ENCODE measurements at places on chromosomes 11 and 22.
A peak's percentile ranks its signal among the peaks of the same experiment; 100 is the strongest.

DNA sequence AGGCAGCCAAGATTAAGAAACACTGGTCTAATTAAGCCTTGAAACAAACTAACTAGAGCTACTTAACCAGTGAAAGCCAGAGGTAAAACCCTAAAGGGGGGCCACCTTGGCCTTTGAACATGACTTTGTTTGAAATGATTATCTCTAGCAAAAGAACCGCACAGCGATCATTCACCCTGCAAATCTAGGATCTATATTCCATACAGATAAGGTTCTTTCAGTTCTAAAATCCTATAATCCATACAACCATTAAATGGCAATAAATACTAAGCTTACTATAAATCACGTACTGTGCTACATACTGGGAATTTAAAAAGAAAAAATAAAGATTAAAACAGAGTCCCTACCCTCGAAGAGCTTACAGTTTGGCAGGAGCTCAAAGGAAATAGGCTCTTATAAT is 40.6 kb downstream of the RBFOX2 start:
- DNase-seq, result no peak

DNA sequence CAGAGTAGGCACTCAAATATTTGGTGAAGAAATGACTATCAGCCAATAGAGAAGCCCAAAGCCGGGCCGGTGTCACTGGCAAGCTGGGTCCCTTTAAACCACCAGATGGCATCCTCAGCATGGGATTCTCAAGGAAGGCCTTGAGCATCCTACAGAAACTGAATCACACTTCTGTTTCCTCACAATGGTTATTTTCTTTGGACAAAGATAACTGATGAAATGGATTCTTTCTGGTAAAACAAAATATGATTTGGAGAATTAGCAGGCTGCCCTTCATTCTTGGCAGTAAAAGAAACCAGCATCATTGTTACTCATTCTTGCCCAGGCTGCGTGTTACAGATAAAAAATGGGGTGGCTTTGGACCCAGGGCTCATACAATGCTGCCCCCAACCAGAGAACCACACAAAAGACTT is 30.3 kb upstream of the ASPHD2 start:
- DNase-seq, result peak; percentile 31

- DNase-seq, result no peak
Observed at GRCh38 chr11:75014129-75014528, 25.4 kb downstream of the NEU3 start.

DNA sequence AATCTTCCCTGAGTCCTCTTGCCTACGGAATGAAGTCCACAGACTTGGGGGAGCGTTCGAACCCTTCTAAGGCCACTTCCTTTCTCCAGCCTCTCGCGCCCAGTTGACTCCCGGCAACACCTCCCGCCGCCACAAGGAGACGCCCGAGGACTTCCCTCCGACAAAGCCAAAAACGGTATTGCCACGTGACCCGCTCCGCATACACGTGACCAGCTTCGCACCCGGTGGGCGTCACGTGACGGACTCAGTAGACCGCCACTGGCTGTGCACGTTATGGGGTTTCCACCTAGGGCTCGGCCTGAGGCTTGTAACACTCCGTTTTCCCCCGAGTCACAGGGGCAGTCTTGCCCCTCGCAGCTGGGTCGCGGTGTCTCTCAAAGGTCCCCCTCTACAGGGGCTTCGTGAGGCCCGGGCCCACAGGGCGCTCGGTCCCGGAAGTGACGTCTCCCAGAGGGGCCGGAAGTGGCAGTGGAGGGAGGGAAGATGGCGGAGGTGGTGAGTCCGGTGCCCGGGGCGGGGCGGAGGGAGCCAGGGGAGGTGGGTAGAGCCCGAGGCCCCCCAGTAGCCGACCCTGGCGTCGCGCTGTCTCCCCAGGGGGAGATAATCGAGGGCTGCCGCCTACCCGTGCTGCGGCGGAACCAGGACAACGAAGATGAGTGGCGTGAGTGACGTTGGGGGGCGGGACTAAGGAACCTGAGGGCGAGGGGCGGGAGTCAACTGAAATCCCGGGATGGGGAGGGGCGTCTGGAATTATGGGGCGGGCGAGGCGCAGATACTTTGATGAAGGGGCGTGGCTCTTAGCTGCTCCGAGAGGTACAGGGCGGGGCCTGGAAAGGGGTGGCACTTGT is at the start of gene KAT5:
KAT5 (plus strand) TSS at position 468 of the 848 bp plus-strand sequence; CDS start at position 484, 16 bp downstream.
- DNase-seq, result peak; percentile 96

GRCh38 chr11:96075532-96075959 is 151.6 kb upstream of the MTMR2 start:
- DNase-seq, result no peak

DNA sequence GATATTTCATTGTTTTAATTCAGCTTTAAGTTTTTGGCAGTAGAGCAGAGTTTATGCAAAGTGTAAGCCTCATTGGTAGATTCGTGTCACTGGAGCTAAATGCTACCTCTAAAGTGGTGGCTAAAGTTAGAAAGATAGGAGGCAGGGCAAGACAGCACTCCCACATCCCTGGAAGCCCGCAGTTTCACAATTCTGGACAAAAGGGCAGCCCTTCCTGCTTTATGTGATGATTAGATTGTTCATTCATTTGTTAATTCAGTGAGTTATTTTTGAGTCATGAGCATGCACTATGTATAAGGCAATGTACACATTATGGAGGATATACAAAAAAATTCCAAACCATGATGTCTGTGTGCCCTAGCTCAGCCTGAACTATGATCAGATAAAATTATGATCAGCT is 52.1 kb upstream of the EIF3M start:
- no peak for DNase-seq

GRCh38 chr11:61124574-61125309 is 22.5 kb downstream of the CD5 start:
- DNase-seq, result no peak

DNA sequence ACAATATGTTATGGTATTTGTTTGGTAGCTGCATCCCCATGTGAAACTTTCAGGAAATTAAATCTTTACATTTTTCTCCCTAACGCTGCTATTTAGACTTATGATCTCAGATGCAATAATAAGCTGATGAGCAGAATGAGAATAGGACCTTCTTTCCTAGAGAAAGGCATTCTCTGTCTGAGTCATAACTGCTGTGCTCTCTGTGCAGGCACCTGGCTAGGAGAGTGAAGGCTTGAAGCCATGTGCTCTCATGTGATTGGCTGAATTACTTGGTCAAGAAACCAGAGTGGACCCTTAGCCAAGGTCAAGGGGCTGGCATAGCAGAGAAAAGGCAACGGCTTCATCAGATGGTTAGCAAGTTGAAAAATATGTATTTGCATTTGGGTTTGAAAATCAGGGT is 185.0 kb downstream of the ADAMTS15 start:
- no peak for DNase-seq

GRCh38 chr11:74730571-74731260 is 510 bp downstream of the CHRDL2 start:
- no peak for DNase-seq

GRCh38 chr11:34492806-34493414 is 20.7 kb downstream of the ELF5 start:
- DNase-seq, result peak; percentile 13

- DNase-seq, result no peak
Observed at GRCh38 chr11:33280411-33280810, 23.2 kb downstream of the HIPK3 start.

GRCh38 chr11:110778343-110778742 is 66.1 kb upstream of the ARHGAP20 start:
- DNase-seq, result no peak

GRCh38 chr11:114845766-114846415 is 167.6 kb downstream of the NXPE2 start:
- no peak for DNase-seq

GRCh38 chr11:7436657-7437056 is 48.6 kb upstream of the OLFML1 start:
- peak; percentile 24 for DNase-seq

- no peak for DNase-seq
Observed at GRCh38 chr11:75760710-75761493, 7.7 kb upstream of the DGAT2 start.

GRCh38 chr11:134592391-134592990 is 180.4 kb upstream of the B3GAT1 start:
- peak; percentile 27 for DNase-seq

DNA sequence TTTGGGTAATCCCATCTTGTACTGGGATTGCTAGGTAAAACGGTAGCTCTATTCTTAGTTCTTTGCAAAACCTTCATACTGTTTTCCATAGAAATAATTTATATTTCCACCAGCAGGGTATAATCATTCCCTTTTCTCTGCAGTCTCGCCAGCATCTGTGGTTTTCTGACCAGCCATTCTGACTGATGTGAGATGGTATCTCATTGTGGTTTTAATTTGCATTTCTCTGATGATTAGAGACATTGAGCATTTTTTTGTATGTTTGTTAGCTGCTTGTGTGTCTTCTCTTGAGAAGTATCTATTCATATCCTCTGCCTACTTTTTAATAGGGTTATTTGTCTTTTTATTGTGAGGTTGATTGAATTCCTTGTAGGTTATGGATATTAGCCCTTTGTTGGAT is 220.9 kb downstream of the PGR start:
- no peak for DNase-seq

DNA sequence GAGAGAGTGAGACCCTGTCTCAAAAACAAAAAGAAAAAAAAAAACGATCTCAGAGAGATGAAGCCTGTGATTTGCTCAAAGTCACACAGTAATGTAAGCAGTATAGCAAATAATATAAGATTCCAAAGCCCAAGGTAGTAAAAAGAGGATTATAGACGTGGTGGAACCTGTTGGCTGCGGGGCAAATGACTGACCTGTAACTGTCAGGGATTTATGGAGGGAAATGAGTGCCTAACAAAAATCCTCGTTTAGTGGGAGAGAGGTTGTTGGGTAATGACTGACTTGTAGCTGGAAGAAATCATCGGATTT is 723 bp upstream of the CLP1 start:
- DNase-seq, result no peak

DNA sequence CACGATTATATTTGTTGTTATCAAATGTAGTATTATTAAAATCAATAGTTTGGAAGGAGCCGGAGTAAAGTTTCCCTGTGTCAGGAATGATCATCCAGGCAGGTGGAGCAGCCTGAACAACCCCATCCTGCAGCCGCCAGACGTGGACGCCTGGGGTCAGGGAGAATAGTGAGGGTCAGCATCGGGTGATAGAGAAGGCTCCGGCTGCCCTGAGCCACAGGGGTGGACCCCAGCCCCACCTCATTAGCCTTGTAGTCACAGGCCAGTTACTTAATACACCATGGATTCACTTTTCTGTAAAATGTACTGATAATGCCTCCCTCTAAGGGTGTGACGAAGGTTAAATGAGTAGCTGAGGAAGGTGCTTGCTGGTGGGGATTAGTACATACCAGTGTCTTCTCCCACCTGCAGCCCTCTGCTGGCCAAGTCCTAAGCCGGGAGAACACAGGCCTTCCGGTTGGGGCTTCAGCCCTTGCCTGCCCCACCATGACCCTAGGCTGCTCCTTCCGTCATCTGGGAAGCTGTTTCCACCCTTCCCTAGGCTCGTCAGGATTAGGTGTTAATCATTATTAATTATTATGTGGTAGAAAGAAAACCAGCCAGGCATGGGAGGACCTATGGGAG is 14.9 kb downstream of the TMEM121B start:
- no peak for DNase-seq

DNA sequence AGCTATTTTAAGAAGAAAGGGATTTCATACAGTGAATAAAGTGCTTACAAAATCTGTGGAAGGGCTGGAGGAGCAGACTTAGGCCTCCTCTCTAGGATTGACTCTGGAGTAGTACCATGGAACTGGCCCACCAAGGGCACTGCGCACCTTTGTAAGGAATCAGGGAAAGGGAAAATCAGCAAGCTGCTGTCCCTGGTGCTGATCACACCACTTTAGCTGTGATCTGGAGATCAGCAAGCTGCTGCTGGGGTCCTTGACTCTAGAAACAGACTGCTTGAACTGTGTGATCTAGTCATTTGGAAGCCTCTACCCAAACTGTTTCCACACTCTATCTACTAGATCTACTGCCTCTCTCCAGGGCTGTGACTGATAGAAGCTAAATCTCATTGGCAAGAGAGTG is 18.4 kb upstream of the TECTA start:
- no peak for DNase-seq

DNA sequence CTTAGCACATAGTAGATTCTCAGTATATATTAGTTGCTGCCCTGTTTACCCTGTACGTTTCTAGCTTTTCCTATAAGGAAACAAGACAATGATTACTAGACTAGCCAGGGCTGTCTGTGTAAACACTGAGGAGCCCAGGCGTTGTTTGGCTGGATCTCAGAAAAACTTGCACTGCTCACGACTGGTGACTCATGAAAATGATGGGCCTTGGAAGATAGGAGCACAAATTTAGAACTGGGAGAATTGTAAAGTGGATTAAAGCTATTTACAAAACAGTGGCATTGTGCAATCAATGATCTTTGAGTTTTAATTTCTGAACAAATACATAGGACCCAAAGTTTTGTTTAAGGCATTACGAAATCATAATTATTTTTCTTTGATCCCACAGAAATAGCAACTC is 276.9 kb downstream of the FAM76B start:
- DNase-seq, result no peak

GRCh38 chr11:123173040-123173855 is 21.8 kb downstream of the CLMP start:
- no peak for DNase-seq

GRCh38 chr22:21712751-21713427 is 22.7 kb downstream of the YPEL1 start:
- peak; percentile 49 for DNase-seq

DNA sequence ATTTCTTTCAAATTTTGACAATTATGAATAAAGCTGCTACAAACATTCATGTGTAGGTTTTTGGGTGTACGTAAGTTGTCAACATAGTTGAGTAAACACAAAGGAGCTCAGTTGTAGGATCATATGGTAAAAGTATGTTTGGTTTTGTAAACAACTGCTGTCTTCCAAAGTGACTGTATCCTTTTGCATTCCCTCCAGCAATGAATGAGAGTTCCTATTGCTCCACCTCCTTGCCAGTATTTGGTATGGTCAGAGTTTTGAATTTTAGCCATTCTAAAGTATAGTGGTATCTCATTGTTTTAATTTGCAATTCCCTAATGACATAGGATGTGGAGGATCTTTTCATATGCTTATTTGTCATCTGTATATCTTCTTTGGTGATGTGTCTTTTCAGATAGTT is 28.0 kb upstream of the PHOX2A start:
- DNase-seq, result no peak

- DNase-seq, result peak; percentile 53
Observed at GRCh38 chr11:134244593-134244992, 8.6 kb downstream of the THYN1 start.

All from CD4-positive, alpha-beta T cell (primary cell).